ENCODE measurements at places on chromosomes 7 and 10. TPM values are rescaled to one million over a fixed set of nuclear protein-coding genes. Genes with fewer than 3 reads are reported as not detected.

BZW2 gene
- 96.3 TPM for total RNA-seq

CTNNA3 gene
- total RNA-seq, result under 0.01 TPM

DKK1 gene
- total RNA-seq, result 92.1 TPM

GPRIN2 gene
- total RNA-seq, result not detected

CDC14C gene
- not detected for total RNA-seq

ATP6V0E2 gene
- 16.8 TPM for total RNA-seq

PRR15 gene
- under 0.01 TPM for total RNA-seq

ACTR3C gene
- total RNA-seq, result 0.20 TPM

OPN1SW gene
- not detected for total RNA-seq

GGCT gene
- total RNA-seq, result 24.6 TPM

AZGP1 gene
- total RNA-seq, result not detected

FGL2 gene
- total RNA-seq, result 0.20 TPM

CASTOR2 gene
- 9.9 TPM for total RNA-seq

GNAT3 gene
- total RNA-seq, result not detected

C10orf105 gene
- total RNA-seq, result under 0.01 TPM

TUBAL3 gene
- not detected for total RNA-seq

BMPER gene
- 10.2 TPM for total RNA-seq

PPRC1 gene
- total RNA-seq, result 22.4 TPM

TSPAN33 gene
- not detected for total RNA-seq

CACNA2D1 gene
- total RNA-seq, result 48.5 TPM

PIP gene
- total RNA-seq, result not detected

CFAP46 gene
- total RNA-seq, result 0.39 TPM

MCM10 gene
- total RNA-seq, result 9.6 TPM

FAM25A gene
- not detected for total RNA-seq

HERC4 gene
- 96.4 TPM for total RNA-seq

All from subcutaneous preadipocyte (primary cell).